ENCODE measurements at places on chromosomes 13 and 19. TPM values are rescaled to one million over a fixed set of nuclear protein-coding genes. Genes with fewer than 3 reads are reported as not detected.

- H3K4me1 ChIP-seq: no peaks in the 10 kb centered on the region
- no peak overlapping the region for H3K27ac ChIP-seq
- H3K27me3 ChIP-seq: no peaks in the 10 kb centered on the region
Observed at GRCh38 chr13:30204564-30204963, 102.8 kb downstream of the KATNAL1 start.

GRCh38 chr13:43274881-43275280, 251.5 kb downstream of the DNAJC15 start:
- no peaks in the 10 kb centered on the region for H3K27me3 ChIP-seq
- no peak for DNase-seq
- H3K4me3 ChIP-seq: no peak overlapping the region
- H3K4me1 ChIP-seq: no peaks in the 10 kb centered on the region
- H3K36me3 ChIP-seq: no peaks in the 10 kb centered on the region
- H3K27ac ChIP-seq: no peak overlapping the region

DNA sequence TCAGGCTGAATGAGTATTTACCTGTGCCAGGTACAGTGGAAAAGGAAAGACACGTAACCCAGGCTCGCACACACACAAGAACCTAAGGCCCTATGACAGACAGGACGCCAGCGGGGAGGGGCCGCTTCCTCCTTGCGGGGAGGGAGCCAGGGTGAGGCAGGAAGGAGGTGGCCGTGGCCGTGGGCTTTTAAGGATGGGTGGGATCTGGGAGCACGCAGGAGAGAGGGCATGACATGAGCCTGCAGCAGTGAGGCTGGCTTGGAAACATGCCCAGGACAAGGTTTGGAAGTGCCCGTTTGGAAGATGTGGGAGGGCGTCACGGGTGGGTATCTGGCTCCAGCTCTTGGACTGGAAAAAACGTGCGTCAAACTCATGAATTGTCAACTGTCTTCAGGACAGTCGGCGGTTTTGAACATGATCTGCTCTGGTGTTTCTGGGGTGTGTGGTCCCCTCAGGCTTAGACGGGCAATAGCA, 20.1 kb downstream of the SH3GL1 start:
- no peak for DNase-seq
- no peaks in the 10 kb centered on the region for H3K36me3 ChIP-seq
- H3K4me3 ChIP-seq: no peak overlapping the region
- peaks cover 52% of the 10 kb centered on the region for H3K4me1 ChIP-seq
- H3K27ac ChIP-seq: peak overlapping the region; percentile 72
- no peaks in the 10 kb centered on the region for H3K27me3 ChIP-seq

GRCh38 chr13:113357529-113357928, 6.4 kb downstream of the GRTP1 start:
- no peaks in the 10 kb centered on the region for H3K4me1 ChIP-seq
- H3K4me3 ChIP-seq: no peak overlapping the region
- no peaks in the 10 kb centered on the region for H3K27me3 ChIP-seq

DNA sequence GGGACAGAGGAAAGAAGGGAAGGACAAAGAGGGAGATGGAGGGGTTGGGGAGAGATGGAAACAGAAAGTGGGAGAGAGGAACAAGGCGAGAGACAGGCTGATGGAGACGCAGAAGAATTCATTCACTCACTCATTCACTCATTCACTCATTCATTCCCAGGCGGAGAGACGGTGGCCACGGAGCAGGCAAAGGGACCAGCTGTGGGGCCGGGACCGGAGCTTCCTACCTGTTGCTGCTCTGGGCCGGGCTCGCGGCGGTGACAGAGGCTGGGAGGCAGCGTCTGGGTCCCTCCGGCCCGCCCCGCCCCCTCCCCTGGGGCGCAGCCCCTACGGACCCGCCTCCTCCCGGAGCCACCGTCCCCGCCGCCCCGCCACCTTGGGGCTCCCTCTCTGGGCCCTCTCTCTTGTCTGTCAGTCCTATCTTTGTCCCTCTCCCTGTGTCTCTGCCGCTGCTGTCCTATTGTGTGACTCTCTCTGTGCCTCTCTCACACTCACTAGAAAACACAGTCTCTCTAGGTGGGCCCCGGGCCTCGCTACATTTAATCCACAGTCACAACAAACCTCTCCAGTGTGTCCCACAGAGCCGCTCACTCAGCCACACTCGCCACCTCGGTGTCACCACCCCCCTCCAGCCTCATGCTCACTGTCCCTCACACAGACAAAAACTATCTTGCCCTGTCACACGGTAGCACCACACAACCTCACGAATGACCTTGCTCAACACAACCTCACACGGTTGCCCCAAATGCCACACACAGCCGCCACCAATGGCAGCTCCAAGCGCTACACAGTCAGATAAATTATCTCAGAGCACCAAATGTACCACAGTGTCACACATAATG, at the start of gene GNG8:
Gene GNG8 (minus strand): TSS at position 283 of the 842 bp plus-strand sequence. CDS start 1,520 bp downstream, outside the sequence.
- H3K36me3 ChIP-seq: no peaks in the 10 kb centered on the region
- H3K4me3 ChIP-seq: no peak within 1 kb of the TSS
- H3K27me3 ChIP-seq: no peaks in the 10 kb centered on the region
- DNase-seq: no peak
- no peak within 1 kb of the TSS for H3K27ac ChIP-seq

GRCh38 chr19:51450730-51451307, 7.4 kb downstream of the SIGLEC8 start:
- DNase-seq: no peak
- H3K36me3 ChIP-seq: no peaks in the 10 kb centered on the region
- no peaks in the 10 kb centered on the region for H3K4me1 ChIP-seq

GRCh38 chr19:6060600-6061375, 49.5 kb downstream of the RFX2 start:
- no peak overlapping the region for H3K4me3 ChIP-seq
- DNase-seq: no peak
- H3K27ac ChIP-seq: no peak overlapping the region

FOXA3 gene
- total RNA-seq: 20.6 TPM

ONECUT3 gene
- not detected for total RNA-seq

Data from pancreas (tissue), 10 donors.